Motor neuron (in vitro differentiated cells): ENCODE measurements at places on chromosomes 1 and 21. TPM values are rescaled to one million over a fixed set of nuclear protein-coding genes. Genes with fewer than 3 reads are reported as not detected.
A peak's percentile ranks its signal among the peaks of the same experiment; 100 is the strongest.

CFHR1 gene
- 0.92 TPM in 2 replicates for total RNA-seq

TMPRSS15 gene
- total RNA-seq: 210 and 220 TPM in 2 replicates

TCEANC2 gene
- total RNA-seq: 7.8 and 8.4 TPM in 2 replicates

ADAR gene
- total RNA-seq: 114 and 127 TPM in 2 replicates

CELA3B gene
- total RNA-seq: not detected in 2 replicates

RPE65 gene
- not detected in 2 replicates for total RNA-seq

C1orf94 gene
- 0.58 TPM in 1 of 2 replicates, not detected in the other for total RNA-seq

GRCh38 chr1:108560189-108560873 is 431 bp downstream of the EEIG2 start:
- ATAC-seq: peak; percentile 34

DNA sequence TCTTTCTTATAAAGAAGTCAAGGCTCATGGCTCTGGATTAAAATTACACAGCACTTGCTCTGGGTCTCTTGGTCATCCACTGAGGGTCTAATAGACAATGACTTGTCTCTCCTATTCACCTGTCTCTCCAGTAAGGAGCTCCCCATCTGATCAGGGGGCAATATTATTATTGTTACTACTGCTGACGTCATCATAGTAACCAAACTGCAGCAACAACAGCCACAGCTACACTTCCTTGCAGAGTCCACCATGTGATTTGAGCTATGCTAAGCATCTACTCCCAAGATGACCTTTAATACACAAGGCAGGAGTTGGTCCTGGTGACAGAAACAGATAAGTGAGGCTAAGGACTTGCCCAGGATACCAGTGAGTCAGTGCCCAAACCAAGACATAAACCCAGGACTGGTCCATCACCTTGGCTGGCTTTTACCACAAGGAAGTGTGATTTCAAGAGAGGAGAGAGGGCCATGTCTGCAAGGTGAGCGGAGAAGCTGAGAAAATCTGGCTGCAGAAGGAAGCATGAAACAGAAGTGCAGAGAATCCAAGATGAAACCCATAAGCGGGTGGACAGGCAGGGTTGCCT is 602.5 kb downstream of the PTPRU start:
- no peak for ATAC-seq

DNA sequence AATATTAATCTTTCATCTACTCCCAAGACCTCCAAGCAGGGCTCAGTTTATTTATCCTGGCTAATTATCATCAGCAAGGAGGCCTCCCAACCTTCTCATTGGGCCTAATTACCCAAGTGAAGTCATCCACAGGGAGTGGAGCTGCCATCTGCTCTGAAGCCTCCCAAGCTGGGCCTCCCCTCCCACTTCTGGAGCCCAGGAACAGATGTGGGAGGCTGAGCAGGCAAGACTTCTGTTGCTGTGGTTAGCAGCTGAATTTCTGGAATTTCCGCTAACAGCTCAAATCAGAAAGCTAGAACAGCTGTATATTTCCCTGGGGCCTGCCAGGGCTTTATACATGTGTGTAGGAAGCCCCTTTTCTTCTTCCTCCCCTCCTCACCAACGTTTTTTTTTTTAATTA is 127.5 kb downstream of the UCK2 start:
- peak; percentile 99 for ATAC-seq

DNA sequence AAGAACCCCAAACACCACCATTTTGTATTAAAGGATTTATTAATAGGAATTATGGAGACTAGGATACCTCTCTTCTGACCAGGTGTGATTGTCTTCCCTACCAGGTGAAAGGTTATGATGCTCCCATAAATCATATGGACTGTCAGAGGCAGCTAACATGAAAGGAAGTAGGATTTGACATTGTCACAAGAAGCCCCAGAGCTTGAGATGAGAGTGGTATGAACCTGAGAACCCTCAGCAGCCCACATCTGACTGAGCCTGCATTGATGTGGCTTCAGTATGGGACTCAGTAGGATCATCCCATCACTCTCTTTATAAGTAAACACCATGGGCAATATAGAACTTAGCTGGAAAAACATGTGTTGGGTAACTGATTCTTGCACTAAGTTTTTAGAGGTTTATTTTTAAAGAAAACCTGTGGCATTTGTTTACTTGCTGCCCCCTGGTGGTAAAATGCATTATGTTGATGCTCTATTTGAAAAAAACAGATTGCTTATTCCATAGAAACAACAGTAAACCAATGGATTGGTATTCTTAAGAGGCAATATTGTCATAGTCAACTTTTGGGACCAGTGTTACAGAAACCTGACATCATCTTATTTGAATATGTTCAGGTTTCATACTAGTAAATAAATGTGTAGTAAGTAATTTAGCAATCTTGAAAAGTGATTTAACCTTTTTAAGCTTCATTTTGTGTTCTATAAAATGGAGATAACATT is 16.6 kb upstream of the CACYBP start:
- no peak for ATAC-seq

DNA sequence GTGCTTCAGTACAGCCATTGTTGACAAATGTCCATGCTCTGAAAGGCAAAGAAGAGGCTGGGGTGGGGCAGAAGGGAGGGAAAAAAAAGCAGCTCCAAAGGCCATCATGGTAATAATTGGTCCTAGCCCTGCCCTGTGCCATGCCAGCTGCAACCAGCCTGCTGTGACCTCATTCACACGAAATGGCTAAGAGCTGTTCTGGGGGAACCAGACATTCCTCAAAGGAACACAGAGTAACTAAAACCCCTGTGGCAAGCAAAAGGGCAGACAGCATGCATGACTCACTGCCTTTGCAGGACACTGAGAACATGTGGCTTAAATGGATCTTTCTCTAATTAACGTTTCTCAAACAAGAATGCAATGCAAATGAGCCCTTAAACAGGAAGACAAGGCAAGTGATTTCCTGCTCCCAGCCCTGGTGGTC is 42.3 kb downstream of the STYXL2 start:
- peak; percentile 74 for ATAC-seq

DNA sequence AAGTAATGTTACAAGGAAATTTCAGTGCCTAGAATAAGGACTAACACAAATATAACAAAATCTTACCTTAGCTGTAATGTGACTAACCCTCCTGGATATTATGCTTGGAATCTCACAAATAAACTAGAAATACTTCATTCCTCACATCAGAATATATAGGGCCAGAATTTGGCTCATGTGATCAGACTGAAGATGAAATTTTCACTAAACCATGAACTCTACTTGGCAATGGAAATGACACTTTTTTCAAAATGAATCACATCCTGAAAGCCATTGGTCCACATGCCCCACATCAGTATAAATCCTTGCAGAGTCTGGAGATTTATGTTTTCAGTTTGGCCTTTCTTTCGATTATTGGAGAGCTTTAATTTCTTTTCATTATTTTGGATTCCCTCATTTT is 227.8 kb downstream of the NRIP1 start:
- no peak for ATAC-seq

DNA sequence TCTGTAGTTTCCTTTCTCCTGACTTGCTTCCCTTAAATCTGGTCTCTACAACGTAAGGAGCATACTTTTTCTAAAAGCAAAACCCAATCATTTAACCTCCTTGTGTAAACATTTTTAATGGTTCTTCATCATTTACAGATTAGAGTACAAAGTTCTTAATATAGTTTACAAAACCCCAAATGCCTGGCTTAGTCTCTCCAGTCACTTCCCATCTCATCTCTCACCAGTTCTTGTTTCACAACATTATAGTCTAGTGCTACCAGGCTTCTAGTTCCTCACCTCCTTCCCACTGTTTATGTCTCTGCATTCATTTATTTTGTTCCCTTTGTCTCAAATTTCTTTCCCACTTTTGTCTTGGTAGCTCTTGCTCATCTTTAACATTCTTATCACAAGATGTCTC is 168.4 kb downstream of the FASLG start:
- ATAC-seq: no peak

DNA sequence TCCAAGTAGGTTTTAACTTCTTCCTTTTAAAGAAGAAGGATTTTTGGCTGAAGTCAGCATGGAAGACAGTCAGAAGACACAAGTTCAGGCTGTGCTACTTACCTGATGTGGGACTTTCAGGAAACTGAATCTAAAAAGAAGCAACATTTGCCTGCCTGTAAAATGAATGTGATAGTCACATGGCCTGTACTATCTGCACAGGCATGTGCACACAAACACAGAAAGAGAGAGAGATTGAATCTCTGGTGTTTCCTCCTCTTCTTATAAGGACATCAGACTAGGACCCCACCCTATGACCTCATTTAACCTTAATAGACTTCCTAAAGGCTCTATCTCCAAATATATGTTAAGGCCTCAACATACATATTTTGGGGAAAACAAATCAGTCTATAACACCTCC is 542.9 kb downstream of the PLPP3 start:
- peak; percentile 34 for ATAC-seq

DNA sequence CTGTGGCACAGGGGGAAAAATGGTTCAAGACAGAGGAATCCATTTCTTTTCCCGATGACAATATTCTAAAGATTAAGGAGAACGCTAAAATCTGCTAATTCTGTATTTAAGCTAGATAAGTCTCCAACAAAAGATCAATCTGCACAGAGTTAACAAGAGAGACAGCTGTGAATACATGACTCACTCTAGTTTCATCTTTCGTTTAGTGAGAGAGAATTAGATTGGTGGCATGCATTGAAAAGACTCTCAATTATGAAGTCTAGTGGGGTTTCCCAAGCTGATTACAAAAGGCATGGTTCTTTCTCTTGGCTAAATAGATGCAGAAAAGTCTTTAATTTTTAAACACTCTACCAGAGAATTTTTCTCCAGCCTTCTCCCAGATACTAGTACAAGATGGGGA is 34.4 kb downstream of the CAPN9 start:
- ATAC-seq: no peak

GRCh38 chr1:163130225-163130856 is 61.2 kb downstream of the RGS4 start:
- no peak for ATAC-seq
